ENCODE measurements at places on chromosomes 4 and X.

DNA sequence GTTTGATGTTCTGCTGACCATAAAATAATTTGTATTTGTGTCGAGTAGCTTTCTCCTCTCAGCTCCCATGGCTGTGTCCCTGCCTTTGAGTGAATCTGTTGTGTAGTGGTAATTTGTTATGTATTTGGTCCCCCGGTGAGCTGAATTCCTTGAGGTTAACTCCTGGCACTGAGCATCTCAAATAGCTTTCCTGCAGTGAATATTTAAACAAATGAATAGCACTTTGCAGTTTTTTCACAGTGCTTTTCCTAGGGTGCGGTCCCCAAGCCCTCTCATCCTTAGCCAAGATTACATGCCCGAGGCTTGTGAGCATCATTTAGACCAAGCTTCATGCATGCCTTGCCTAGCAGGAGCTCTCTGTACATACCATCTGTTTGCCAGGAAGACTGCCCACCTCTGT, 74.2 kb downstream of the CLDN34 start:
- DNase-seq, result peak; percentile 9

DNA sequence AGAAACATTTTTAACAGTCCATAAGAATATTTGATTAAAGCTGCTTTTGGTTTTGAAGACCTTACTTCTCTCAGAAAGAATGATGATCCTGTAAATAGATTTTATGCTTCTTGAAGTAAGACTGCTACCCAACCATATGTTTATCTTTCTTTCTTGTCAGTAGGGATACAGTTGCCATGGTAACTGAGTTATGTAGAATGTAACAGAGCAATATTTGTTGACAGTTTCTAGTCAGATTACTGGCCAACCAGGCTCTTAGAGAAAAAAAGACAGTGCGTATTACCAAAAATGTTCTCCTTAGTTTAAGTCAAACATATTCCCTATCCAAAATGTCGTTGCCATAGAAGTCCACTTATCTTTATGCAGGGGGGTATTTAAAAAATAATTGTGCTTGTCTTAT, 456.8 kb downstream of the PRR32 start:
- no peak for DNase-seq

GRCh38 chr4:136329042-136329662, 1203.1 kb downstream of the PCDH18 start:
- no peak for DNase-seq

GRCh38 chr4:16783119-16783518, 115.3 kb downstream of the LDB2 start:
- DNase-seq, result no peak

GRCh38 chr4:171979461-171979860, 166.3 kb downstream of the GALNTL6 start:
- no peak for DNase-seq

- DNase-seq, result peak; percentile 45
Measured at GRCh38 chrX:107718156-107718621, 57.4 kb downstream of the TSC22D3 start.

- no peak for DNase-seq
Measured at GRCh38 chrX:133323431-133323830, 91.9 kb downstream of the GPC4 start.

DNA sequence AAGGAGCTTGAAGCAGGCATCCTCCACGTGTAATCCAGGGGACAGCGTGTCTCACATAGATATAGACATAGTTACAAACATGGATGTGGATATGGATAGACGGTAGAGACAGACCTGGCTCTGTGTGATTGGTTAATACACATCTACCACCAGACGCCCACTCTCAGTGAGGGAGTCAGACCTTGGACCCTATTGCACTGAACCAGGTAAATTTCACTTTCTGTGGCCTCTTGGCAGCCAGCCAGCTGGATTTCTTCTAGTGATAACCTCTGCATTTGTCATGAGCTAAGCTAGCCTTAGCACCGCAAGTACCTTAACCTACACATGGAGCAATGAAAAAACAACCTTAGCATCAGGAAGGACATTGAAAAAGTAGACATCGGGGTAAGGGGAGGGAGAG, 79.2 kb upstream of the ACSL4 start:
- no peak for DNase-seq

DNA sequence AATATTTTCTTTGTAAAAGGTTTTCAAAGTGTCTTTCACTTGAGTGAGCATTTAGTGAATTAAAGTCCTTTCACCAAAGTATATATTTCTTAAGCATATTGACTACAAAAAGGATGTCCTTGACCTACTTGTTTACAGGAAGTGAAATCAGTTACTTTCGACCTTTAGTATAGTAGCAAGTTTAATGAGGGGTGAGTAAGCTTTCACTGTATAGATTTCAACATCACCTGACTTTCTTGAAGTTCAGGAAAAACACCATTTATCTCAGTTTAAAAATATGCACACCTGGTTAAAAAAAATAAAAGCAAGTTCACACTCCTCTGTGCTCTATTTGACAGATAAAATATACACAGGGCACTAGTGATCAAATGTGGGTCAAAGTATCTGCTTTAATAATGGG, 88.1 kb downstream of the CCSER1 start:
- no peak for DNase-seq

DNA sequence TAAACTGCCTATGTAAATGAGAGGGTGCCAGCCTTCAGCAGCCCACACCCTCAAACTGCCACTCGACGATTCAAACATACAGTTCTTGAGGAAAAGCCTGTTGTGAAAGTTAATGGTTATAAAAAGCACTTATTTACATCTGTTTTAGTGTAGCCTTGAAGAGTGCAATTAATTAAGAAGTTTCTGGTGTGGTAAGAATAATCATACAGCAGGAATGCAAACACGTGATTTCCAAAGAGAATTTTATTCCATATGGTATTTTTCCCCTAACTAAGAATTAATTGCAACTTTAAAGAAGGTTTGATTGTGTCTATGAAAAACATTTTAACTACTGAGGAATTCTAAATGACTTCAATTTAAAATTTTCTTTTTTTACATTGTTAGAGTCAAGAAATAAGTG, 176.3 kb upstream of the PITX2 start:
- DNase-seq, result no peak

DNA sequence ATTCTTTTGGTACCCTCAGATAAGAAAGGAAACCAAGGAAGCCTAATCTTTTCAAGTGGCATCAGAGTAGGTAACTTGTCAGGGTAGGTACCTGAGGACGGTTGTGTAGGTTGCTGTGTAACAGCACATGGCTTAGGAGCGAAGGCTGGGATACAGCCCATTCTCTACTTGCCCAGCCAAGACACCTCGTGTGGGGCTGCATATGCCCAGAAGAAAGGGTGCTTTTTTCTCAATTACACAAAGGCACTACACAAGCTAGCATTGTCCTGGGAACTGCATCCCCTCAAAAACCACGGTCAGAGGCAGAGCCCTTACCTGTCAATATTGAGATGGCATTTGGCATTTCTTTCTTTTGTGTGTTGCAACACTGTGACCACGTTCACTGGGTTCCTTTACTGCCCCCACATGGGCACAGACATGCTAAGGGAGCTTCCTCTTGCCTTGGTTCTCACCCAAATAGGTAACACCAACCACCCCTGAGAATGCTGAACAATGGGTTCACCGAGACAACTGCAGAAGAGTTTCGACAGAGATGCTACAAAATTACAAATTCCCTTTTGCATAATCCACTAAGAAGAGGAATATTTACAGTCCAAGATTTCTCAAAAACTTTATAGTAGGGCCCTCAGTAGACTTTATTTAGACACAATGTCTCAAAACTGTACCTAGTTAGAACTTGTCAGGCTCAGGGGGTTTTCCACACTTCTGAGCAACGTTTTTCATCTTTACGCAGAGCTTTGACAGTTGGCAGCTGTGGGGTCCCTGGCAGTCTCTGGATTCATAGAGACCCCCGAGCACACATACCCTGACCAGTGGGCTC, 35.8 kb upstream of the TNIP3 start:
- DNase-seq, result no peak

DNA sequence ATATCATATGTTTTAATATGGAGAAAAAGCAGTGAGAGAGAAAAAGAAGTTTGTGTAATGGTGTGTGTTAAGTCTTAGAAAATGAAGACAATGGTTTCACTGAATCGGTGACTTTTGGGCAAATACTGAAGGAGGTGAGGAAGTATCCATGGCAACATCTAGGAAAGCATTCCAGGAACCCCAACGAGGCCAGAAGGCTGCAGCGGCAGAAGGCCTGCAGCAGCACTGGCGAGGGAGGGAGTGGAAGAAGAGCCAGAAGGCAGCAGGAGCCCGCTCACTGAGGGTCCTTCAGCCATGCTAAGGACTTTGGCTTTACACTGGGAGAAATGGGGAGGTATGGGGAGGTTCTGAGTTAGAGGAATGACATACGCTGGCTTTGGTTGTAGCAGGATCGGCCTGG, 26.8 kb downstream of the COQ2 start:
- DNase-seq, result no peak

GRCh38 chrX:101659601-101660063, at the start of gene ARMCX2:
Gene ARMCX2 (minus strand): TSS chrX:101659850. CDS start chrX:101657588, 2,262 bp downstream.
- DNase-seq, result no peak

DNA sequence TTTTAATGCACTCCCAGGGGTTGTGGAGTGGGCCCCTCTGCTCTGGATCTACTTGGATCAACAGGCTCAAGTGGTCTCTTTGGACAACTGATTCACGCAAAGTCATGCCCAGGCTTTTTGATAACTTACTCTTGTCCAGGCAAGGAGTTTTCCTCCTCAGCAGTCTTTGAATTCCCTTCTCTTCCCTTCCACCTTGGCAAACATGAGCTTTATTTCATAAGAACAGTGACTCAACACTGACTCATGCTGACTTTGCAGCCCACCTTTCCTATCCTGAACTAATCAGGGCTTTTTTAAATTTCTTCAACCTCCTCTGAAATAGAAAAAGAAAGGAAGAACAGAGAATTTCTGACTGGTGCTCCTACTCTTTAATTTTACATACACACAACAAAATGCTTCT, 132.1 kb upstream of the LDB2 start:
- DNase-seq, result peak; percentile 82

DNA sequence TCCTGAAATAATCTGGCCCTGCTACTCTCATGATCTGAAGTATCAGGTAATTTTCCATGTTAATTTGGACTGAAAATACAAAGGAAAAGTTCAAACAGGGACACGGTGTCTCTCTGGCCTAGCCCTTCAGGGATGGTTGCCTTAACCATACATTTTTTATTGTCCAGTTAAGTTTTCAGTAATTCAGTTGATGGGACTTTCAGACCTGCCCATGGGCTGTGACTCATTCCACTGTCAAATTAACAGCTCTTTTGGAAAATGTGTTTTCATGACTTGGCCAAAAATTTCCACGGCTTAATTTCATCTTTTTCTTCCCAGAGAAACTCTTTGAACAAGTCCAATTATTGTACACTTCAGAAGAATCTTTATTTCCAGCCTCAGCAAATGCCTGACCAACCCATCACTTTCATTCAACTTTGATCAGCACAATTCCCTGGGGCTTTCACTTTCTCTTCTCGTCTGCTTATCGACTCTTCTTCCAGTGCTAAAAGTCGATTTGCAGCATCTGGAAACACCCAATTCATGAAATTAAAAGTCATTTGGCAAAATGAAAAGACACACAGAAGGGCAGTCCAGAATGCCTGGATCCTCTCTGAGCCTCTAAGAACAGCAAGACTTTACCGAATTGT, 293.9 kb downstream of the RAB28 start:
- DNase-seq, result no peak

DNA sequence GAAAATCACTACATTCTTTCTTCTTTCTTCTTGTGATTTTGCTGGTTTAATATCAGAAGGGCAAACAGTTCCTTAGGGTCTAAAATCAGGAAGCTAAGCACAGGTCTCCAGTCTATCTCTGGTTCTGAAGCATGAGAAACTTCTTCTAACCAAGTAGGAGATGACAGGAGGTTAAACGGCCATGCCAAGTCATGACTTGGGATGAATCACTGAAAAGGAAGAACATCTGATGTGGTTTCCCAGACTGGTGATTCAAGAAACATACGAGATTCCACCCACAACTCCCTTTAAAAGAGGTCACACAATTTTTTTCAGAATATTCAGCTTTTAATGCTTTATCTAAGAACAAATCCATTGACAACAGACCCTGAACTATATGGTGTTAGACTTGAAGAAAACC, 684.0 kb upstream of the PRKX start:
- no peak for DNase-seq

DNA sequence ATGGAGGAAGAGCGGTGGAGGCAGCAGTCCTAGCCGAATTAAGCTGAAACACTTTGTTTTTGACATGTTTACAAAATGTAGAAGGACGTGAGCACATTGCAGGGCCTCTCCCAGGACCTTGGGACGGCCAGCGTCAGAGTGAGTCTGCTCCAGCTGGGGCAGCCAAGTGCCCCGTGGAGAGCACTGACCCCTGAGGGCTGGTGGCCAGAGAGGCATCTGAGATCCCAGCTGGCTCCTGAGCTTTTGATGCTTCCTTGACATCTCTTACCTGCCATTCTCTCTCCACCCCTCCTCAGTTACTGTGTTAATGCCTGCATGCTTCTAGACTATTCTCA, 24.7 kb downstream of the NAT8L start:
- DNase-seq, result no peak

- DNase-seq, result no peak
Measured at GRCh38 chrX:24235084-24235710, 78.7 kb downstream of the SUPT20HL2 start.

DNA sequence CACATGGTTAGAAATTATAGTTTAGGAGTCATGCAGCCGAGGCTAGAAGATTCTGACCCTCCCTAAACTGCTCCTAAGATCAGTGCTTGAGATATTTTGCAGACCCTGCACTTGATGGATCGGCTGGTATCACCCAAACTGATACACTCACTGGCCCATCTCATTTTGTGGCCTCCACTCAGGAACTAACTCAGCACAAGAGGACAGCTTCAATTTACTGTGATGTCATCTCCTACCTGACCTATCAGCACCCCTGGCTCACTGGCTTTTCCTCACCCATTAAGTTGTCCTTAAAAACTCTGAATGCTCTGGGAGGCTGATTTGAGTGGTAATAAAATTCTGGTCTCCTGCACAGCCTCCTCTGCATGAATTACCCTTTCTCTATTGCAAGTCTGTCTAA, 450.9 kb downstream of the PCDH10 start:
- DNase-seq, result no peak

GRCh38 chr4:187499956-187500355, 495.6 kb upstream of the ZFP42 start:
- DNase-seq, result no peak

- DNase-seq, result no peak
Measured at GRCh38 chr4:77990456-77990855, 66.7 kb upstream of the FRAS1 start.

GRCh38 chrX:29215251-29215650, 628.0 kb downstream of the IL1RAPL1 start:
- DNase-seq, result peak; percentile 42

- no peak for DNase-seq
Measured at GRCh38 chrX:51336584-51336983, 4.0 kb downstream of the NUDT10 start.

- DNase-seq, result no peak
Measured at GRCh38 chr4:170729236-170729635, 639.5 kb upstream of the AADAT start.

DNA sequence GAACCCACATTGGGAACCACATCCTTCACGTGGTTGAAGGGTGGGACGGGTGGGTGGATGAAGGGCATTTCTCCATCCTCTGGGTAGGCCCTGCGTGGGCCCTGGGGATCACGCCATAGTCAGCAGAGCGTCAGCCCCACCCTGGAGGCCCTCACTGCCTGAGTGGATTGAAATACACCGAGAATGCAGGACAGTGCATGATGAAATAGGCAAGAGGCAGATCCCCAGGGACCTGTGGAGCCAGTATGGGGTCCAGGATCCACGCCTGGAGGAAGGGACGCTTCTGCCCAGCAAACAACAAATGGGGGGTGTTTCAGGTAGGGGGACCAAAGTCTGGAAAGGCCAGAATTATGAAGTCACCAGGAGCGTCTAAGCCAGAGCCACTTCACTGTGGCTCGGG, 19.4 kb downstream of the EVC start:
- DNase-seq, result no peak
